ENCODE measurements at places on chromosomes 7 and 10.

DNA sequence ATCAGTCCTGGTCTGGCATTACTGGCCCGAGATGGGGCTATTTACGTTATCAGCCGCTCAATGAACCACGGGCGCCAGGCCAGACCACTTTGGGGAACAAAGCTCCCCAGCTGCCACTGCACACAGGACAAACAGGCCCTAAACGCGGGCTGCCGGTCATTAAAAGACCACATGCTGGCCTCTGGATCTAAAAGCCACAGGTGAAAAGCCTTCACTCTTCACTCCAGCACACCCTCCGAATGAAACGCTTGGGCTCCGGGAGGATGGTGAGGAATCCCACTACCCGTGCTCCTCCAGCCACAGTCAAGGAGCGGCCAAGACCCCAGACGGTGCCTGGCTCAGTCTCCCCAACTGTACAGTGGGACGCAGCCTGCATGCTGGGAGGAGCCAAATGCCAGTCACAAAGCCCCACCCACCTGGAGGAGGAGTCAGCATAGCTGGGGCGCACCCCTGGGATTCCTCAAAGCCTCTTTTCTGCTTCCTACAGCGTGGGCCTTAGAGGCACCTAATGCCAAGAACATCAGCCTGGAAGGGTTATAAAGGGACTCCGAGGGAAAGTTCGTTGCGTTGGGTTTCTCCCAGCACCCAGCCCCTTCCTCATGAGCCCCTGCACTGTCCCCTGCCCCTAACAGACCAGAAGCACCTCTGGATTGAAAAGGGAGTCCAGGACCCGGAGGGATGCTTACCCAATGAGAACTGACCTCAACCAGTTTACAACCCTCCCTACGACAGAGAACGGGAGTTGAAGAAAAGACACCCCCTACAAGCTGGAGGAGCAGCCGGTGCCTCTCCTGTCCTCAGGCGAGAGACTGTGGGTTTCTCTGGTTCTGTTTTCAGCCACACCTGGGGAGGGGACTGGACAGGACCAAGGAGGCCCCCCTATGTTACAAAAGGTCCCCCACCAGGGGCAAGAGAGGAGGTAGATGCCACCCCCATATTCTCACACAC is 4.7 kb downstream of the PDGFA start:
- no peak for DNase-seq

DNA sequence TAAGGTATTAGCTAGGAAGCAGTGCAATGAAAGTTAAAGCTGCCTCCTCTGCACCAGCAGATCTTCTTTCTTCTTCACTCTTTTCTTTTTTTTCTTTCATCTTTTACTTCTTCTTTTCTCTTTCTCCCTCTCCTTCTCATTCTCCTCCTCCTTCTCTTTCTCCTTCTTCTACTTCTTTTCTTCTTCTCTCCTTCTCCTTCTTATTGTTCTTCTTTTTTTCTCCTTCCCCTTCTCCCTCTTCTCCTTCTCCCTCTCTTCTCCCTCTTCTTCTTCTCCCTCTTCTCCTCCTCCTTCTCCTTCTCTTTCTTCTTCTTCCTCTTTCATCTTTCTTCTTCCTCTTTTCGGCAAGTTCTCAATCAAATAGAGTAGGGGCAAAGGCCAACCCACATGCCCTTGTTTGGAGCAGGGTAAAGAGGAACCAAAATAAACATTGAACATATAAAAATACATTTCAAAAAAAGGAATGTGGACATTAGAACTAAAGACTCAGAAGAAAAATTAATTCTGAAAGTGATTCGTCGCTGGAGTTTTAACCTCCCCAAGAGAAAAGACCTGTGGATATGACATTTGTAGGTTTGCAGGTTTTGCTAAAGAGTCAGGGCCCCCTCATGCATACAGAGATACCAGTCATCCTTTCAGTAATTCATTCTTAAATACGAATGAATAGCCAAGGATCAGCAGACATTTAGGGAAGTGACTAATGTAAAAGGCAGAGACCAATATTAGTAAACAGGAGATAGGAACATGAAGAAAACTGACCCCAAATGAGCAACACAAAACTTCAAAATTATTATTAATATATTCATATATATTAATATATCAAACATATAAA is 93.0 kb upstream of the RSU1 start:
- no peak for DNase-seq

DNA sequence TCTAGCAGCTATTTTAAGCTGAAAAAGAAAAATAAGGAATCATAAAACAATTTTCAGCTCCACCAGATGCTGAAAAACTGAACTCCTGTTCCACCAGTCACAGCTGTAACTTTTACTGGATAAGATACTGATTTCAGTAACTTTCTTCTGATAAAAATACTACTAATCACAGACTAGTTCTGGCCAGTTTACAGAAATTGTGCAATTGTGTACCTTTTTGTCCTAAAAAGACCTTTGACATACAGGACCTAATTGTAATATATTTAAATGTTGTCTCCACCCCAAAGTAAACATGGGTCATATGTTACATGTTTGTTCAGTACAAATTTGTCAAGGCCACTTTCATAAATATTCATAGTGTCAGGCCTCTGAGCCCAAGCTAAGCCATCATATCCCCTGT is 27.1 kb upstream of the PIP start:
- DNase-seq: no peak

GRCh38 chr7:31811650-31812461 is 124.8 kb downstream of the PPP1R17 start:
- DNase-seq: peak; percentile 10

- DNase-seq: peak; percentile 51
Measured at GRCh38 chr7:13990319-13990983, 985 bp upstream of the ETV1 start.

DNA sequence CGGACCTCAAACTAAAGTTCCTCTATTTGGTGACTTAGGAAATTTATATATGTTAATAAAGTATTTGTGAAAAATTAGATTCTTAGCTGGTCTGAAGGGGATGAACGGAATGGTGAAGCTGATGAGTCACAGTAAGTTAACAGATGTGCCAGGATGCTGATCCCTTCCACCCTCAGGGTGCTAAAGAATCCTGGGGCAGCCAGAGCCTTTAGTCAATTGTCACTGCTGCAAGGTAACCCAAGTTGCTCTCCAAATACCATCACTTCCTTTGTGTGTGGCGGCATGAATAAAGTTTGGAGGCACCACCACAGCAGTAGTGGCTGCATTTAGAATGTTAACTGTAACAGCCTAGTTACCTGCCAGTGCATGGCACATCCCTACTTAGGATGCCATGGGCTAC is 222.6 kb upstream of the PPP1R3A start:
- no peak for DNase-seq

DNA sequence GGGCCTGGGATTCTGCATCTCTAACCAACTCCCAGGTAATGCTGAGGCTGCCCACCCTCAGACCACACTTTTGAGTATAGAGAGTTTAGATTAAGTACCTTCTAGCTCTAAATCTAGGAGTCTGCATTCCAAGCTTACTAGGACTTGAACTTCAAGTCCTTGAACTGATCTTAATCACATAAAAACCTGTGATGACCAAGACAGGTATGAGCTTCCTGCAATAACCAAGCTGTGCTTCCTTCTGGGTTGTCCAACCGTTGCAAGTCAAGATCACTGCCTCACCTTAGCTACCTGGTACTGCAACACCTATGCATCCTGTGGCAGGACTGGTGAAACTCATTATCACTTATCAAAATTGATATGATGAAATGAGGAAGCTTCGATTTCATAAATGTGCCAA is 32.9 kb upstream of the RAPGEF5 start:
- DNase-seq: no peak

- DNase-seq: no peak
Measured at GRCh38 chr10:46005383-46005782, 25.0 kb downstream of the NCOA4 start.

DNA sequence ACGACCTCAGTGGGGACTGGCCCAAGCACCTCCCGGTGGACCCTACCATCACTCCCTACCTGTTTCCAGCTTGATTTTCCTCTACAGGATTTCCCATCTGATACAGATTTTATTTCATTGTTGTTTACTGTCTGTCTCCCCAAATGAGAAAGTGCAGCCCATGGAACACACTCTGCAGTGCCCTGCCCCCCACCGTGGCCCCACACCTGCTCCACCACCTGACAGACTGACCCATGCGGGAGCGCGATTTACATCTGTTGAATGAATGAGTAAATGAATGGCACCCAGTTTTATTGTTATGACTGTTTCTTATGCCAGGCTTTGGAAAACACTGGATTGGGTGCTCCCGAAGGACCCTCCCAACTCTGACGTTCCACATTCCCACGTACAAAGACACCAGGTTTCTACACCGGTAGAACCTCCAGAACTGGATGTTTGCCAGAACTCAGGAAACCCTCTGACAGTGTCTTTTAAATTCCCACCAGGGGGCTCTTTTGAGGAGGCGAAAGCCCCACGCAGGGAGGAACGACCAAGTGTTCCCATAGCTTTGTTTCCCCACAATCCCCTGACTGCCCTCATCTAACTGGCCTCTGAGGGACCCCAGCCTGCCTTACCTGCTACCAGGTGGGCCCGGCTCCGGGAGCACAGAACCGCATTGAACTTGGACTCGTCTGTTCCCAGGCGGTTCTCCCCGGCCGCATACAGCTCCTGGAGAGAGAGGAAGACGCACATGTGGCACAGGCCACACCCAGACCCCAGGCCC is 29.0 kb downstream of the PLAC9 start:
- DNase-seq: peak; percentile 13

GRCh38 chr7:137296576-137296975 is 47.0 kb downstream of the PTN start:
- DNase-seq: no peak

- no peak for DNase-seq
Measured at GRCh38 chr10:30656233-30656632, 26.7 kb upstream of the LYZL2 start.

- no peak for DNase-seq
Measured at GRCh38 chr7:84712374-84713121, 474.3 kb downstream of the SEMA3D start.

- peak; percentile 87 for DNase-seq
Measured at GRCh38 chr10:17026686-17027485, 102.7 kb downstream of the CUBN start.

GRCh38 chr7:142711746-142712616 is 37.3 kb upstream of the PRSS1 start:
- DNase-seq: peak; percentile 53

- DNase-seq: no peak
Measured at GRCh38 chr7:70346844-70347462, 748.7 kb downstream of the AUTS2 start.

GRCh38 chr10:111221682-111222480 is 145.1 kb downstream of the ADRA2A start:
- no peak for DNase-seq

DNA sequence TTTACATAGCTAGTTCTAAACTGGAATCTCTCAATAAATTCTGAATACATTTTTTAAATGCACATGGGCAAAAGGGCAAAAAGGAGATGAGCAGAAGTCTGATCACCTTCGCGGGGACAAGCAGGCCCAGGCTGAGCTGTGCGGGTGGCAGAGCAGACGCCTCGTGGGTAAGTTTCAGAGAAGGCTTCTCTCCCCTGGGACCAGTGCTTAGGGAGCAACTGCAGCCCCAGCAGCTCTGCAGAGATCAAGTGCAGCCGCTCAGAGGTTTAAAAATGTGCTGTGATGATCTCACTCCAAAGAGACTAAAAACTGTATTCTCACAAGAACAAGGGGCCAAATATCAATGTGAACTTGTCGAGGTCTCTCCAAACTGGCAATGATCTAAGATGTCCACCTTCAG is 264.3 kb upstream of the RNF32 start:
- no peak for DNase-seq

GRCh38 chr7:80764132-80764531 is 125.7 kb downstream of the CD36 start:
- DNase-seq: no peak

- DNase-seq: peak; percentile 77
Measured at GRCh38 chr7:151244196-151244840, 4.2 kb downstream of the SMARCD3 start.

- DNase-seq: no peak
Measured at GRCh38 chr7:80225361-80225760, 90.7 kb downstream of the GNAI1 start.

- DNase-seq: no peak
Measured at GRCh38 chr7:147912291-147912690, 678.3 kb upstream of the C7orf33 start.

GRCh38 chr10:58704671-58705141 is 192.0 kb downstream of the BICC1 start:
- DNase-seq: no peak

DNA sequence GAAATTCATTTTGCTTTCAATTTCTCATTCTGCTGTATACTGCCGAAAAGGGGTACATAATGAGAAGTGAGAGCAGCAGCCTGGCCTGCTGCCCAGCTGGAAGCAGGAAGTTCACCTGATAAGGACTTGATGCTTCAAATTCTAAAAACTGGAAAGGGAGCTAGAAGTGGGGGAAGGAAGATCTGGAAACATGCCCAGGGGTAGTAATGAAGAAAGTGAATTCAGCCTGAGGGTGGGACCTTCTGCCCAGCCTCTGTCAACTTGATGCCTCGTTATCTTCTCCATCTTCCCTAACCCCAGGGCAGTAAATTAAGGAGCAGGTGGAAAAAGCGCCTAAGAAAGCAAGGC is 69.4 kb downstream of the ARMH3 start:
- DNase-seq: no peak

GRCh38 chr10:88182601-88182930 is 319.1 kb downstream of the PTEN start:
- no peak for DNase-seq

DNA sequence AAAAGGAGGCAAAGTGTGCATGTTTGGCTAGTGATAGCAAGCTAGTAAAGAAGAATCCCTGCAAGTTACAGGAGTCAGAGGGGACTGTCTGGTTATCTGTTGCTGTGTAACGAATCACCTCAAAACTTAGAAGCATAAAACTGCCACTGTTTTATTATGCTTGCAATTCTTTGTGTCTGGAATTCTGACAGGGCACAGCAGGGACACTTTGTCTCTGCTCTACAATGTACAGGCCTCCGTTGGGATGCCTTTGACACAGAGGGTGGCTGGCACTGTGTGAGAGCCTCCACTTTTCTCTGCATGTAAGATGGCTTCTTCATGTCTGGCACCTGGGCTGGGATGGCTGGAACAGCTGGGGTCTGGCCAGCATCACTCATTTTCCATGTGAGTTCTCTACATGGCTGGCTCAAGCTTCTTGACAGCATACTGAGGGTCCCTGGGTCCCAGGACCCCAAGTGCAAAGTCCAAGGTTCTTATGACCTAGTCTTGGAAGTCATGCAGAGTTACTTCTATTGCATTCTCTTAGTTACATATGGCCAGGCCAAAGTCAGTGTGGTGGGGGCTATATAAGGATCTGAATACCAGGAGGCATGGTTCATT is 276.9 kb downstream of the RPS24 start:
- DNase-seq: no peak

DNA sequence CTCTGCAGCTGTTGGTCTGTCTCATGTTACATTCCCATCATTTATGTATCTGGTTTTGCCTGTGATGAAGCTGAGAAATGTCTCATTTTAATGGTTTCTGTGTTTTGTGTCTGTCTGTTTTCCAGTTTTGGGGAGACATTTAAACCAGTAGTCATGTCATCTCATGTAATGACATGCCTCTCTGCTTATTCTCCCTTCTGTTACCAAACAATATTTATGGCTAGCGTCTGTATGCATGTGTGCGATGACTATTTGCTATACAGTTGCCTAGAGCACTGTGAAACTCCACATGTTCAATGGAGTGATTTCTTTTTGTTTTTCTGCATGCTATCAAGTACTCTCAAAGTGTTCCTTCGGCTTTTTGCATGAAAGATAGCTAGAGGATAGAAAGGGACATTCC is 132.0 kb downstream of the ST7 start:
- no peak for DNase-seq

- no peak for DNase-seq
Measured at GRCh38 chr10:88515235-88515634, 67.9 kb downstream of the RNLS start.

- DNase-seq: peak; percentile 64
Measured at GRCh38 chr10:16809074-16809718, 8.0 kb downstream of the RSU1 start.

GRCh38 chr7:105439174-105439893 is 50.6 kb upstream of the SRPK2 start:
- no peak for DNase-seq

All from CD4-positive, alpha-beta T cell treated with Interleukin-10 for 1 hour (primary cell).